Mononuclear cell (primary cell): ENCODE measurements at places on chromosomes 1 and 21. TPM values are rescaled to one million over a fixed set of nuclear protein-coding genes. Genes with fewer than 3 reads are reported as not detected.

The GBP2 gene
- total RNA-seq = 161 TPM

The UBL4B gene
- not detected for total RNA-seq

The MYOC gene
- total RNA-seq = not detected

The GBP3 gene
- 29.1 TPM for total RNA-seq

The DIRAS3 gene
- total RNA-seq = not detected

The NES gene
- total RNA-seq = not detected

The PLPP3 gene
- 1.4 TPM for total RNA-seq

The PALMD gene
- not detected for total RNA-seq

The HTR6 gene
- total RNA-seq = 0.31 TPM

The TMEM200B gene
- total RNA-seq = not detected
